ENCODE measurements at places on chromosomes 12 and 14.

- no peak for DNase-seq
Measured at GRCh38 chr12:64392221-64392620, 1.7 kb upstream of the C12orf56 start.

GRCh38 chr12:99131751-99132199 lies 486.7 kb downstream of the APAF1 start:
- DNase-seq, result no peak

GRCh38 chr14:98965076-98965475 lies 306.9 kb downstream of the BCL11B start:
- DNase-seq, result no peak

DNA sequence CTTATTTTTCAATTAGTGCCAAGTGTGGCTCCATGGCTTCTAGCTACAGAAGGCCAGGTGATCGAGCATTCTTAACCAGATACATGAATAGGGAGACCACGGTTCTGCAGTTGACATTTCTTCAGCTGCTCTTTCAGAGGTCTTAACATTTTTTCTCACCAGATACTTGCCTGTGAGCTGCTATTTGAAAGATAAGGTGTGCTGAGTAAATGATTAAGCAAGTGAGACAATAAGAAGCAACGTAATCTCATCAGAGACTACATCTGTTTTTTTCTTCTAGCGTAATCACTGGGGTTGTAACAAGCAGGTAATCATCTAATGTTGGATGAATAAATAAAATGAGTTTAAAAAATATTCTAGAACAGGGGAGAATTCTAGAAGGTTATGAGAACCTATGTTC lies 912.9 kb downstream of the DIO2 start:
- DNase-seq, result no peak

DNA sequence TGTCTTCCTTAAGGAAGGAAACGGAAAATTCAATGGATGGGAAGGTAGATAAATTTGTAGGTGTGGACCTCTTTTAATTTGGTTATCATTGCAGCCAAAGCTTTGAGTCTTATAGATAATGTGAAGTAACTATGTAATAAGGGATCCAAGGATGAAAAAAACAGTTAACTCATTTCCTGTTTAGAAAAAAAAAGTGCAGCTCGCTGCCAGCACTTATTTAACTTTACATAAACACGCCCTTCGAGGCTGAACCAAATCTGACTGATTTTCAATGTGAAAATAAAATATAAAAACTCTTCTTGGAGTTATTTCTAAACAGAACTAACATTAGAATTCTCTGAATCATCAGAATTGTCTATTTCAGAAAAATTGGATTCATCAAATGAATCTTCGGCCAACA lies 7.0 kb downstream of the NUBPL start:
- no peak for DNase-seq
